ENCODE measurements at places on chromosomes 4 and X.
A peak's percentile ranks its signal among the peaks of the same experiment; 100 is the strongest.

DNA sequence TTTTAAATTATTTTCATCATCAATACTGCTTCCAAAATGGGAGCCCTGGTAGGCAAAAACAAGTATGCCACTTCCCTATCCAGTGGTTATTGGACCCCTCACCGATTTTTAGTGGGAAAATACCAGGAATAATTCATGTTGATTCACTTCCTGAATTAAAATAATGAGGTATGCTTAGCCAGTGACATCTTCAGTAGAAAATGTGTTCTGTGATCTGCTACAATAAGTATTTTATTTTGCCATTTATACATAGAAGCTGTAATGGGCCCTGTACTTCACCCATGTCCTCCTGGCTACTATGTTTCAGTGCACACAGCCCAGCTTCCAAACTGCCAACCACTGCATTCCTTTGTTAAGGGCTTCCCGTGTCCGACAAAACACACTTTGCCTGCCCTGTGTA lies 41.0 kb upstream of the KLHL34 start:
- no peak for ATAC-seq

DNA sequence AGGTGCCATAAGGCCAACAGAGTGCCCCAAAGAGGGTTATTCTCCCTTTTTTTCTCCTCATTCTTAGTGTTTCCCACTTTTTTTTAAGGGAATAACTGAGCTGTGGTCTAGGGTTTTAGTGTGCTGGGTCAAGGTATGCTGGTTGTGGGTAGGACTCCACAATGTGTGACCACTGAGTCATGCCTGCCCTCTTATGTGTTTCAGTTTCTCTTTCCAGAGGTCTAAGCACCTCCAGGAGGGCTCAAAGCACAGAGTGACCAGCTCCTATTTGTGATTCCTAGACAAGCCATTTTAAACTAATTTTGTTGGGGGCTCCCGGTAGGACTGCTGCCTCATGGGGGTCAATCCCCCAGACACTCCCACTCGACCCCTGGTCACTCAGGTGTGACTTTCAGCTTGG lies 80.5 kb upstream of the GC start:
- no peak for ATAC-seq

DNA sequence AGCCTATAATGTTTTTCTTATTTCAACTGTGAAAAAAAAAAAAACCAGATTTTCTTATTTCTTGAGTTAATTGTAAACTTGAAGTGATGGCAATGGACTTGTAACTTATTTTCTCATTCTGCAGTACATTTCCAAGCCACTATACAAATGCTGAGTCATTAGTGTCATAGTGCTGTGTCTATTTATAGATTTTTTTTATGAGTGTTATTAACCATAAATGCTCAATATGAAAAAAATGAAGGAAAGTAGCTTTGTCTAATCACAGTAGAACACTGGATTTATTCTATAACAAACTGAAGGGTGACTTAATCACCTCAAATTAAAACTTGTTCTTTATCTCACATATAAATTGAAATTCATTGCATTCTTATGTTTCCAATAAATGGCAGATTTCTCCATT lies 718.6 kb downstream of the CCSER1 start:
- no peak for ATAC-seq

GRCh38 chr4:3878678-3879077 lies 112.5 kb downstream of the ADRA2C start:
- no peak for ATAC-seq

DNA sequence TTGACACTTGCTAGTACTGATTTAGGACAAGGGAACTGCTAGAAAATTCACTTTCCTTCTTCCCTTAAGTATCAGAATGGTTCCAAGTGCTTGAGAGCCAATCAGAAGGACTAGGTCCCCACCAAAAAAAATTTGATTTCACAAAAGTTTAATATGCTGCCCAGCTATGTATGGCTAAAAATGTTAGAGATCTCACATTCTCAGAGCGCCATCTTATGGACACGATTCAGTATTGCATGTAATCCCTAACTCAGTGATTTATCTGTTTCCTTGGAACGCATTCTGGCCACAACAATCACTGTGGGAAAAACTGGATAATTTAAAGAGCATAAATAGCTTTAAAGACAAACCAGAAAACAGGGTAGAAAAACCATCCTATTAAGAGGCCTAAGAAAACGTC lies 255.1 kb upstream of the GPC4 start:
- ATAC-seq: no peak

GRCh38 chrX:12026481-12026880 lies 111.8 kb upstream of the FRMPD4 start:
- no peak for ATAC-seq

GRCh38 chrX:110795645-110796406 lies at the start of gene CHRDL1:
Gene CHRDL1 (minus strand): TSS chrX:110795817. CDS start chrX:110792181, 3,636 bp downstream.
- ATAC-seq: no peak

DNA sequence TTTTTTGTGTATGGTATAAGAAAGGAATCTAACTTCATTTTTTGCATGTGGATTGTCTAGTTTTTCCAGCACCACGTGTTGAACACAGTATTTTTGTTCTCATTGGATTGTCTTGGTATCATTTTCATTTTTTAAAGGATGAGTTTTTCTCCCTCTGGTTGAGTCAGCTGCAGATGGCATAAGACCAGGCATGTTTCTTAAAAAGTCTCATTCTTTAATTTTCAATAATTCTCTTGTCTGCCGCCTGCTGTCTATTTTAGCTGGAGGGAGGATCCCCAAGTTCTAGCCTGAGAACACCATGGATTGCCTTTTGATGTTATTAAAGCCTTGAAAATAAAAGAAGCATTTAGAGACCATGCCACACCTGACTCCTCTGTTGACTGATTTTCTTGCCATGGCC lies 263.8 kb downstream of the ARHGAP24 start:
- no peak for ATAC-seq

- ATAC-seq: no peak
Observed at GRCh38 chr4:138510053-138510452, 267.9 kb upstream of the SLC7A11 start.

GRCh38 chr4:168154546-168155277 lies 62.4 kb downstream of the ANXA10 start:
- no peak for ATAC-seq

DNA sequence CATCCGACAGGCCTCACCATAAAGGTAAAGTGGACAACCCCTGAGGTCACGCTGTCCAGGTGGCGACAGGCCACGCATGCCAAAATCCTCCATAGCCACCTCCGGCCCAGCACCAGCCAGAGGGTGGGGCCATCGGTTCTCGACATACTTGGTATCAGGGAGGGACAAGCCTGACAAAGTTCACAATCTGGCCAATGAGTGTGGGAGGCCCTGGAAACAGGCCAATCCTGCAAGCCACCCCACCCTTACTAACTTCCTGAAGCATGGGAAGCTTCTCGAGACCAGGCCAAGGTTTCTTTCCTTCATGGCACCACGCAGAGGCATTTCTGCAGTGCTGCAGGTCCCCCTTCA lies 73.8 kb downstream of the MTMR1 start:
- ATAC-seq: no peak

DNA sequence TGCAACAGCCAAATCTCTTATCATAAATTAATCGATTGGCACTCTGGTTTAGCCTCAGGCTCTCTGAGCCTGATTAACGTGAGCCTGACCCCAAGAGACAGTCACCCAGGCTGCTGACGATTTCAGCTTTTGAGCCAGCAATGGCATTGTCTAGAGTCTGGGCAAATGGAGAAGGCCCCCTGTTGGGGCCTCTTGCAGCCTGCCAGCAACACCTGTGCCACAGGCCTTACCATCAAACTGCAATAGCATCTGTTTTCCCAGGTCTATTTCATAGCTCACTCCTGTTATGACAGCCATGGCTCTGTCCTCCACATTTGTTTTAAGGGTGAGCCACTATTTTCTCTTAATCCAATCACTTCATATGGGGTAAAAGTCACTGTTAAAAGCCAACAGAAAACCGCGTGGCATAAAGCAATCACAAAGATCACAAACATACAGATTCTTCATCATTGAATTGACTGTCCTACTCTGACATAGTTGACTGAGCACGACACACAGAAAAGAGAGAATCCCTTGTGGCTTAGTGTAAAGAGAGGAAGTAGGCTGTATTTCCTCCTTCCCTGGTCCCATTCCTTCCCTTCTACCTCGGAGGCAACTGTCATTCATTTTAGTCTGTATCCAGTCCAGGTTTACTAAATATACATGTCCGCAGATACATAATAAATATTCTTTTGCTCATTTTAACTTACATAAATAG lies 47.8 kb downstream of the SLC9A7 start:
- ATAC-seq: peak; percentile 59

- ATAC-seq: no peak
Observed at GRCh38 chr4:165625281-165625680, 246.5 kb downstream of the CPE start.

GRCh38 chr4:92714640-92715039 lies 410.9 kb downstream of the GRID2 start:
- ATAC-seq: no peak

DNA sequence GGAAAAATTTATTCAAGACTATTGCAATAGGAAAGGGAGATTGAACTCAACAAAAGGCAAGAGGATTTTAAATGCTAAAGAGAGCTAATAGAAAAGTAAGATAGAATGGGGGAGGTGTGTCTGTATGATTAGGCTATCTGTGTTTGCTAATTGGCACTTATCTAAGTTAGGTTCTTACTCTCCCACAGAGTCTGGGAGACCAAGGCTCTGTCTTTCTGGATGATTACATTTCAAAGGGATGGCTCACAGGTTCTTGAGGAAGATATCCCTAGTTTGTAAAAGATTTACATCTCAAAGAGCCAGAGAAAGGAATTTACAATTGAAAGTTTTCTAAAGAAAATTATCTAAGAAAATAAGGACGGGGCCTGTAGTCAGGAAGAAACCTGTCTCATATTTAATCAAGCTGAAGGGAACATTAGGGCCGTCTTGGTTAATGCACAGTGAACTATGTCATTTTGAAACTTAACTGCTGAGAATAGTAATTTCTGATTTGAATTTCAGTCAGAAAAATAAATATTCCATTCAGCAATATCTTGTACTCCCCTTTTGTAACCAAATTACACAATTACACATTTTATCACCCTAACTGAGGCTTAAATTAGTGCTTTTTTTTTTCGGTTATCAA lies 75.8 kb downstream of the MAGEB10 start:
- ATAC-seq: no peak

DNA sequence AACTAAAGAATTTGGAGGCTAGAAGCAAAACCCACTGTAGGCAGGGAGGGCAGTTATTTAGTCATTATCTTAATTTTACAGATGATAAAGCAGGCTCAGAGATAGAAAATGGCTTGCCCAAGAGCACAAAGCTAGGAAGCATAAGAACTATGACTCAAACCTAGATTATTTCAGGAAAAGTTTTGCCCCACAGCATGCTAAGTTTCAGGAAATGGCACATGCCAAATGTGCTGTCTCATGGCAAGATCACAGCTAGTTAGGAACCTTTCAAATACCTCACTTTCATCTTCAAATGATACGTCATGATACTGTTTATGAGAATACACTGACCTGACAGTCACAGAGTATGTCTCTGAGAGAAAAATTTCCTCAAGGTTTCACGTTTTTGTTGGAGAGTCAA lies 78.5 kb upstream of the SPANXC start:
- ATAC-seq: no peak

DNA sequence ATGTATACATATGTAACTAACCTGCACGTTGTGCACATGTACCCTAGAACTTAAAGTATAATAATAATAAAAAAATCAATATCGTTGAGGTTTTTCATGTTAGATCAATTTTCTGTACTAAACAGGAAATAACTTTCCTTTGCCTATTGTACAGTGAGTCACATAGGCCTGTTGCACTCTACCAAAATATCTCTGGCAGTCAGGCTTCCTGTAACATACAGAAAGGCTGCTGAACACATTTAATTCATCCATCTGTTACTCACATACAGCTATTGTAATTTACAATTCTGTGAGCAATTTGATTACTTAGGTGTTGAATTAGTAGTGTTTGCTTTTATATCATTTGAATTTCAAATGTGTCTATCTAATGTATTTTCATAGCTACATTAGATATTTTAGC lies 427.8 kb downstream of the TMA16 start:
- no peak for ATAC-seq

GRCh38 chrX:124679199-124679598 lies 332.8 kb downstream of the SH2D1A start:
- no peak for ATAC-seq

- no peak for ATAC-seq
Observed at GRCh38 chrX:106670631-106671030, 55.9 kb upstream of the RNF128 start.

DNA sequence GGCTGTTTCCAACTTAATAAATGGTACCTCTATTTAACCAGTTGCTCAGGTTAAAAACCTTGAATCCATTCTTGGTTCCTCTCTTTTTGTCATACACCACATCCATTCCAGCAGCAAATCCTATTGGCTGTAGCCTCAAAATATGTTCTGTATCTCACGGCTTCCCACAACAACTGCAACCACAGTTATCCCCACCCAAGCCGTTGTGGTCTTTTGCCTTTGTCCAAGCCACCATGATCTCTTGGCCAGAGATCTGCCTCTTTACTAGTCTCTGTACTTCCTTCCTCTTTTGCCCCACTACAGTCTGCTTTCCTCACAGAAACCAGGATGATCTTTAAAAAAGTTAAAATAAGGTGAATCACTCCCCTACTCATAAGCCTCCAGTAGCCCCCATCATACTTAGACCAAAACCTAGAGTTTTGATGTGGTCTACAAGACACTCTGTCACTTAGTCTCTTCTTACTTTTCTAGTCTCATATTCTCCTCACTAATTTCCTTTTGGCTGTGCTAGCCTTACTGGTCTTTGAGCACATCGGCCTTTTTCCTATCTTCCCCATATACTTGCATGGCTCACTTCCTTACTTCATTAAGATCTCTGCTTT lies 10.3 kb downstream of the MAOA start:
- no peak for ATAC-seq

DNA sequence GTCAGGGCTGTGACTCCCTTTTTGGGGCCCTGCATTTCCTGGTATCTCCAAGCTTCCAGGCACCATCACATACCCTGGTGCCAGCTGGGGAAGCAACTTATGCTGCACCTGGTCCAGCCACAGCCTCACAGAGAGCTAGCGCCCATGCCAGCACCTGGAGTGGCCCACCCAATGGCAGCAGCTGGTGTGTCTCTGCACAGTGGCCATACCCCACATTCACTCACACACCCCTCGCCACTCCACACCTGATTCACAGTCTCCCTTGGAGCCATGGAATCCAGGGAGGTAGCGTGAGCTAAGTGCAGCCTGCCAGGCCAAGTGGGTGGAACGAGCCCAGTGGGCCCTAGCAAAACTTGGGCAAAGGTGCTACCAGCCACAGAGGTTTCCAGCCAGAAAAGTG lies 56.8 kb downstream of the COX18 start:
- ATAC-seq: no peak

GRCh38 chr4:106140601-106141000 lies 175.4 kb downstream of the TBCK start:
- no peak for ATAC-seq

DNA sequence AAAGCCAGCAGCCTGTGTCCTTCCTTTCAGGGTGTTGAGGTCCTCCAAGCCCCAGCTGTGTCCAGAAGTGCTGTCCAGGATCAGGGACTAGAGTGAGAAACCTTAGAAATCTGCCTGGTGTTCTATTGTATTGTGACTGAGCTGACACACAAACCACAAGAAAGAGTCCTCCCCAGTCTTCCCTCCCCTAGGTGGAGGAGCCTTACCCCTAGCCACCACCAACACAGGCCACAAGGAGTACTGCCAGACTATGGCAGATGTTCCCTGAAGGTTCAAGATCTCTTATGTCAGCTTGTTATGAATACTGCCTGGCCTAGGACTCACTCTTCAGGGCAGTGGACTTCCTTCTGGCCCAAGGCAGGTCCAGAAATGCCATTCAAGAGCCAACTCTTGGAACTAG lies 514.1 kb upstream of the PITX2 start:
- ATAC-seq: no peak

GRCh38 chrX:154908821-154909220 lies 22.7 kb downstream of the F8A1 start:
- ATAC-seq: no peak
